Endothelial cell (in vitro differentiated cells): ENCODE measurements at places on chromosomes 7 and 10.

DNA sequence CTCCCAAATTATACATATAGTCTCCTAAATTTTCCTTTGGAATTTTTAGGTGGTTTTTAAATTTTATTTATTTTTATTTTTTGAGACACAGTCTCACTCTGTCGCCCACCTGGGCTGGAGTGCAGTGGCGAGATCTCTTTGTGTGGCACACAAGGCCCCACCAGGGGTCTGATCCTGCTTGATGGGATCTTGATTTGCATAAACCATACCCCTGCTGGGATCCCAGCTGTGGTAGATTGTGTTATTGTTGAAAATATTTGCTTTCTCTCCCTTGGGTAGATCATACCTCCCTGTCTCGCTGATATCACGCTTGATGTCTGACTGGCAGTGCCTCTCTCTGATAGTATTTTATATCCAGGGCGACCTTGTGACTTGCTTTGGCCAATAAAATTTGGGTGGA is 5.6 kb upstream of the MUC3A start:
- DNase-seq, result no peak

GRCh38 chr10:91813251-91813650 is 15.0 kb downstream of the TNKS2 start:
- DNase-seq, result no peak

- DNase-seq, result no peak
Measured at GRCh38 chr10:71379118-71379766, 17.5 kb upstream of the CDH23 start.

DNA sequence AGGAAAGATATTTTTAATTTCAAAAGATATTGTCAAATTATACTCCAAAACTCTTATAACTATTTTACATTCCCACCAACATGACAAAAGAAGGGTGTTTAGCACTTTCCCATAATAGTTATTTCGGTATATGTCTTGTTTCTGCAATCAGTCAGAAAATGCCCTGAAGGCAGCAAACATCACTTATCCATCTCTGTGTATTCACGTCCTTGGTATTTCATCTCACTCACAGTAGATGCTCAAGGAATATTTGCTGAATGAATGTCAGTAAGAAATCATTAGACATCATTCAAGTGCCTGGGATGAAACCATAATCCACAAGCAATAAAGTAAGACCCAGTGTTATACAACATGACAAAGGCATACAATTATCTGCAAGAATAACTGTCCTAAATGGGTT is 112.7 kb downstream of the GFRA1 start:
- DNase-seq, result no peak

DNA sequence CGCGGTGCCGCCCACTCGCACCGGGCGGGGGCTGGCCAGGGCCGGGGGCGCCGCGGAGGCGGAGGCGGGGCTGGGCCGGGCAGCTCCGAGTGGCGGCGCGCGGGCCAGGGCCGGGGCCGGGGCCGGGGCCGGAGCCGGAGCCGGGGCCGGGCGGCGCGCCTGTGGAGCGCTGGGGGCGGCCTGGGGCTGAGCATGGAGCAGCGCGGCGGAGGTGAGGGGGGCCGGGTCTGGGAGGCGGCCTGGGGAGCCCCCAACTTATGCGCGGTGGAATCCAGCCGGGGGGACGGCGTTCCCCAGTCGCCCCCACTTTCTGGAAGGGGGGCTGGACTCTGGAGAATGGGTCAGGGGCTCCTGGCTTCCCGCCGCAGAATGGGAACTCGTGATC is at the start of gene LZTS2:
Gene LZTS2, plus strand, starts transcription at position 67 of the 385 bp plus-strand sequence. CDS start 2,731 bp downstream, outside the sequence.
- peak; percentile 63 for DNase-seq
